ENCODE measurements at places on chromosomes 6 and 20. TPM values are rescaled to one million over a fixed set of nuclear protein-coding genes. Genes with fewer than 3 reads are reported as not detected.

The KCNK17 gene
- total RNA-seq: 3.0 TPM

GRCh38 chr6:53202052-53202451 lies 53.4 kb upstream of the GCM1 start:
- DNase-seq: no peak

The VSTM2L gene
- 1.3 TPM for total RNA-seq

GRCh38 chr6:167292301-167293087 lies 1.4 kb downstream of the UNC93A start:
- DNase-seq: no peak

DNA sequence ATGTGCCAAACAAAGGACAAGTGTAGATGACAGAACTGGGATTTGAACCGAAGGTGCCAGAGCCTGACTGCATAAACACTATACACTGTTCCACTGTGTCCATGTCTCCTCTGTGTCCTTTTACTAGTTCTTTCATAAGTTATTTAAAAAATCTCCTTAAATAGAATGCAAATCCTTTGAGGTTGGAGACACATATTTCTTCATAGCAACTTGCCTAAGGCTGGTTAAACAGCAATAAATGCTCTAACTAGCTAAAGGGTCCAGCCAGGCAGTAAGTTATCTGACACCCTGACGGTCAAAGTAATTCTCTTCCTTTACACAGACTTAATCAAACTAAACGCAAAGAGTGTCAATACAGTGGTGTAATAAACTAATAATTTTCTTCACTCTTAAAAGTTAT lies 76.2 kb upstream of the TRAF3IP2 start:
- DNase-seq: no peak

The LAMP5 gene
- total RNA-seq: 0.31 TPM

The NMBR gene
- not detected for total RNA-seq

DNA sequence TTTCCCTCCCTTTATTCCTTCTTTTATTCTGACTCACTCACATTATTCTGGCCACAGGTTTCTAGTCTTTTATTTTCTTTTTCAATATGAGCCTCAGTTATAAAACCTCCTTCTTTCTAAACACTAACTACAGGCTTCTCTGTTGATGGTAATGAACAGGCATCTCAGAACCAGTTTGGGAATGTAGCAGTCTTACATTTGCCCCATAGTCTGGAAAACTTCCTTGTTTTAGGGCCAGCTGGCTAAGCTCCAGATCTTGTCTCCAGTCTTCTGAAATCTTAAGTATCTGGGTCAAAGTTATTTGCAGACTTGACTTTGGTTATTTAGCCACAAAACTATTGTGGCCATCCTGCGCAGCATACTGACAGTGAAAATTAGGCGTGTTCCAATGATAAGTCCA lies 97.0 kb upstream of the MAN1A1 start:
- no peak for DNase-seq

DNA sequence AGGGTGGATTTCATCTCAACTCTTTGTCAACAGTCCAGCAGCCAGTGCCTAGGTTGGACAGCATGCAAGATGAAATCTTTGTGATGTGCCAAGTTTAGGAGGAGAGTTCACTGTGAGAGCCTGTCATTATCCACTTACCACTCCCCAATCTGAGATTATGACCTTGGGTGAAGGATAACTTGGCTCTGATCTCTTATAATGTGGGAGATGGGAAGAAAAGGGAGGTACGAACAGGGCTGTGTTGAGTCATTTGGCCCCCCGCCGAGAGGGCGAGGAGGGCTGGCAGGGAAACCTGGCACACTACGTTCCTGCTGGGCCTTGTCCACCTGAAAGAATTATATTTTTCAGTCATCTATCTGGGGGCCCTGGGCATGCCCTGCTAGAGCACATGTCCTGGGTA lies 35.8 kb downstream of the LAMA4 start:
- DNase-seq: no peak

- no peak for DNase-seq
These were observed 161.5 kb downstream of the MYLK4 start for GRCh38 chr6:2589171-2589661.

The TENT5A gene
- total RNA-seq: 2.9 TPM

GRCh38 chr6:167122827-167123657 lies at the start of gene CCR6:
CCR6 (plus strand) TSS chr6:167123096; CDS start chr6:167136135, 13,039 bp downstream.
- no peak for DNase-seq

DNA sequence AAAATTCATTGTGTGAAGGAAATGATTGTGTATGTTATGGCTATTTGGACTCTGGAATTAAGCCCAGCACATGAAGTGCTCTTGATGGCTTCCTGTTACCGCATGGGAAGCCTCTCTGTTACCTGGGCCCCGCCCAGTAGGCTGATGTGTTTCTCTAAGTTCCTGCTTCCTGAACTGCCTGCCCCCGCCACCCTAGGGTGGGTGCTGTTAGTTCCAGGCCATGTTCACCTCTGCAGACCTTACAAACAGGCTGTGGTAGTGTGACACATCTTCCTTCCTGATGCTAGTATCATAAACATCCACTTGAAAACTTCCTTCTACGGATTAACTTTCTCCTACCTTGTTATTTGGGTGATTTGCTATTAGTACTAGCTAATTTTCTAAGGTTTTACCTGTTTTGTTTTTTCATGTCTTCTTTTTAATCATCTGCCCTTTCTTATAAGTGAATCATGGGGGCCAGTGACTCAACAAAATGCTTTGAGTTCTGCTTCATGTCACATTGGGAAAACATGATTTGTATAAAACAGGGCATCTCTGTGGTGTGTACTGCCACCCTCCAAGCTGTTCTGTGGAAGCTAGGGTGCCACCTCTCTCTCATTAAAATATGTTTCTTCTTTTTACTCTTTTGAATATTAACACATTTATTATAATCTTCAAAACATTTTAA lies 40.6 kb downstream of the SH3BGRL2 start:
- DNase-seq: no peak

DNA sequence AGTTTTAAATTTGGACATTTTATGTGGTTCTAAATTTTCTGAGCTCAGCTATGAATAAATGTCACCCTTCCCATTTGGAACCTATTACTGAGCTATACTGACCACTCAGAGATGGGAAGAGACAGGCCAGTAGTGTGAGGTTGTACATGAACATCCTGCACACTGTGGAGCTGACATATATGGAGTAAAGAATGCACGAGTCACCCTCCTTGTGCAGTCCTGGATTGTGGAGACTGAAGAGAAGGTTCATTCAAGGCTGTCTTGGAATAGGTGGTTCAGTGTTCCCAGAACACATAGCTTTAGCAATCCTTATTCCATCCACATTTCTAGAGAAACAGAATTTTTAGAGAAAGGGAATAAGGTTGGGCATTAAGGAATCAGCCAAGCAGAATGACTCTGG lies 50.3 kb upstream of the OGFRL1 start:
- no peak for DNase-seq

DNA sequence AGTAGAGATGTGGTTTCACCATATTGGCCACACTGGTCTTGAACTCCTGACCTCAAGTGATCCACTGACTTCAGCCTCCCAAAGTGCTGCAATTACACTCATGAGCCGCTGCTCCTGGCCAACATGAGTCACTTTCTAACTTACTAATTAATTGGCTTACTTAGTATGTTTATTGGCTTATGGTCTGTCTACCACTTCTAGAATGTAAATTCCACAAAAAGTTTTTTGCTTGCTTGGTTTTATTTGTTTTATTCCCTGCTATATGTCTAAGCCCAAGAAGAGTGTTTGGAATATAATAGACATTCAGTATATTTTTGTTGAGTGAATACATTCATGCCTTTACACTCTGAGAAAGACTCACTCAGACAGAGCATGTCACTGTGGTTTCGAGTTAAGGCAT lies 86.0 kb downstream of the SAMD3 start:
- no peak for DNase-seq

GRCh38 chr20:25158043-25158442 lies 37.5 kb upstream of the ENTPD6 start:
- DNase-seq: no peak

DNA sequence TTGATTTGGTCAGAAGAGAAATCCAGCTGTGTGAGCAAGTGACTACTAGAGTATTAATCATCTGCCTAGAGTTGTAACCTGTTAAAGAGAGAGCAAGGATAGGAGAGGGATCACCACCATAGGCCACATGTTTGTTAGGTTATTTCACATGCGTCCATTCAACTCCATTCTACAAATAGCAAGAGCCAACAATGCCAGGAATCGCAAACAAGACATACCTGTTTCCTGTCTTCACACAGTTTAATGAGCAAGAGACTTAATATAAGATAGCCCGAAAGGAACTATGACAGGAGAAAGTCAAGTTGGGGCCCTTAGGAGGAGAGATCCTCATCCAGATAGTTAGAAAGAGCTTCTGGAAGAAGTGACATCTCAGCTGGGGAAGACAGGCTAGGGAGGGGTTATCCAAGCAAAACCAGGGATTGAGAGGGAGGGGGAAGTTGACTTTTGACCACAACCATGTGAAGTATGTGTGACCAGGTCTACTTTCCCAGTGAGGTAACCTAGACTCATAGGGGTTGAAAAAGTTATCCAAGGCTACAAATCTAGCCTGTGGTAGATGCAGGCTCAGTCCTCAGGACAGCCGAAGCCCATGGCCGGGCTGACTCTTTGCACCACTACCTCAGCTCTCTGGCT lies 147.4 kb downstream of the ALDH8A1 start:
- no peak for DNase-seq

- no peak for DNase-seq
These were observed 14.5 kb downstream of the NPEPL1 start for GRCh38 chr20:58706975-58707681.

The CEP85L gene
- total RNA-seq: 25.7 TPM

GRCh38 chr6:153720732-153721131 lies 318.3 kb upstream of the OPRM1 start:
- DNase-seq: no peak

The RAET1L gene
- total RNA-seq: not detected

- no peak for DNase-seq
These were observed 25.1 kb downstream of the CAP2 start for GRCh38 chr6:17418281-17419188.

The COL19A1 gene
- total RNA-seq: not detected

The TNNC2 gene
- 5.7 TPM for total RNA-seq

- DNase-seq: no peak
These were observed 122.9 kb downstream of the MAP7 start for GRCh38 chr6:136427378-136427717.

The KCNB1 gene
- 0.59 TPM for total RNA-seq

The PSMB9 gene
- 2.9 TPM for total RNA-seq

The GTSF1L gene
- not detected for total RNA-seq

DNA sequence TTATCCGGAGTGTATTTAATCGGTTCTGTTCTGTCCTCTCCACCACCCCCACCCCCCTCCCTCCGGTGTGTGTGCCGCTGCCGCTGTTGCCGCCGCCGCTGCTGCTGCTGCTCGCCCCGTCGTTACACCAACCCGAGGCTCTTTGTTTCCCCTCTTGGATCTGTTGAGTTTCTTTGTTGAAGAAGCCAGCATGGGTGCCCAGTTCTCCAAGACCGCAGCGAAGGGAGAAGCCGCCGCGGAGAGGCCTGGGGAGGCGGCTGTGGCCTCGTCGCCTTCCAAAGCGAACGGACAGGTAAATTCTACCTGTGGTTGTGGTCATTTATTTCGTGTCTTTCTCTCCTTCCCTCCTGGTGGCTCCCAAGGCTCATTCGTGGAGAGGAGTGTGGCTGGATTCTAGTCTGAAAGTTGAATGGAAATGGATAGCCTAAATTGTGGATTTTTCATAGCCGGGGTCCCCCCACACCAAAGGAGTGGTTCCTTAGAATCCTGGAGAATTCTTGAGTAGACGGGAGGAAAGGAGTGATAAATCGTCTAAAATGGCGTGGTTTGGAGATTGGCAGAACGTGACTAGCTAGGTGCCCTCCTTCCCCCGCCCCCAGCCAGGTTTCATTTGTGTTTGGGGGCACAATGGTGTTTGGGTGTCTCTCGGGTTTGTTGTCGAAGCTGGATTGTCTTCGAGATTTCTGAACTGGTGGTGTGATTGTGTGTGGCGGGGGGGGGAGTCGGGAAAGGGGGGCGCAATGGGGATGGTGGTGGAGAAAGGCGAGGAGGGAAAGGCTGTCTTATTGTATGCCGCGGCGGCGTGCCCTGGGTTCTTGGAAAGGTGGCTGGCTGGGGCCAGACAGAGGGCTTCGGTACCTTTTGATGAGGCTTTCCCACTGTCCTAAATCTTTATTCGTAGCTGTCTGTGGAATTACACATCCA lies 673 bp downstream of the MARCKS start:
- DNase-seq: no peak

- no peak for DNase-seq
These were observed 92.7 kb upstream of the SIRPA start for GRCh38 chr20:1802385-1803060.

DNA sequence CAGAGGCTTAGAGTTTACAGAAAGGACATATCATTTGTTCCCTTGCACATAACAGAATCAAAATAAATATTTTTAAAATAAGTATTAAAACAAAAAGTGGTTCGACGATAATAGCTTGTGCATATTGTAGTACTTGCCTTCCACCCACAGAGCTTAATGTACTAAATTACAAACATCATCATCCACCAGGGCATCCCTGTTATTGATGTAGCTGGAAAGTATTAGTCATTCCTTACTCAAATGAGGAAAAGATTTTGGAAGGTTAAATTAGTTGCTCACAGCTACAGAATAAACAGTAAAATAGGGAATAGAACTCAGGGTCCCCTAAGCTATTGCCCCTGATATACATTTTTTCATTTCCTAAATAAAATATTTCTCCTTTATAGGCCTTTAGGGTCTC lies 150.3 kb downstream of the PTPRK start:
- no peak for DNase-seq

DNA sequence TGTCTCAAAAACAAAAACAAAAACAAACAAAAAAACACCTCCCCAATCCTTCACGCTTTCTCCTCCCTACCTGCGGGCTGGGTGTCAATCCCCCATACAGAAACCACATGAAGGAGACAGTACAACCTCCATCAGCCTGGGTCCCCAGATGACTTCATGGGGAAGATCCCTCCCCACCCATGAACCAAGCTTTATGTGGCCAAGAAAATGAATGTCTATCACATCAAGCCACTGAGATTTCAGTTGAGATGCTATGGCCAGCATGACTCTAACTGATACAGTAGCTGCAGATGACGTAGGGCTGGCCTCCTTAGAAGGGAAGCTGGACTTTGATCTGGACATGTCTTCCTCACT lies 21.2 kb upstream of the BNIP5 start:
- no peak for DNase-seq

GRCh38 chr6:136761227-136761922 lies 30.9 kb downstream of the MAP3K5 start:
- DNase-seq: no peak

Measured in H1 (cell line).